ENCODE measurements at places on chromosomes 3 and 15. TPM values are rescaled to one million over a fixed set of nuclear protein-coding genes. Genes with fewer than 3 reads are reported as not detected.

The GPR87 gene
- total RNA-seq = 2.0 TPM

The ALDH1L1 gene
- total RNA-seq = 0.09 TPM

The SCAMP5 gene
- total RNA-seq = 9.3 TPM

The ZNF80 gene
- total RNA-seq = not detected

The HYAL1 gene
- 0.80 TPM for total RNA-seq

The ISLR gene
- total RNA-seq = not detected

The FBN1 gene
- total RNA-seq = 6.5 TPM

The MYEF2 gene
- 21.2 TPM for total RNA-seq

The AP3B2 gene
- total RNA-seq = 0.45 TPM

The EPHB1 gene
- 0.06 TPM for total RNA-seq

The MELTF gene
- total RNA-seq = 75.3 TPM

The IRAK2 gene
- total RNA-seq = 18.3 TPM

The PAQR5 gene
- total RNA-seq = 118 TPM

The ACKR4 gene
- total RNA-seq = not detected

The PEX5L gene
- total RNA-seq = not detected

The C15orf62 gene
- total RNA-seq = 0.16 TPM

The CIAO2A gene
- 108 TPM for total RNA-seq

The NCK1 gene
- 23.2 TPM for total RNA-seq

The IL17RB gene
- total RNA-seq = 1.2 TPM

The AHSG gene
- not detected for total RNA-seq

The REC114 gene
- total RNA-seq = not detected

The ICE2 gene
- total RNA-seq = 34.6 TPM

The CHRM5 gene
- not detected for total RNA-seq

The CCR9 gene
- total RNA-seq = not detected

The GRIP2 gene
- total RNA-seq = 0.52 TPM

The C3orf70 gene
- not detected for total RNA-seq

The RBP2 gene
- not detected for total RNA-seq

The BSN gene
- 0.08 TPM for total RNA-seq

The ALDH1A2 gene
- 0.38 TPM for total RNA-seq

The RASL12 gene
- 0.15 TPM for total RNA-seq

The GUCA1C gene
- total RNA-seq = not detected

The NTRK3 gene
- 27.5 TPM for total RNA-seq

The ADGRG7 gene
- total RNA-seq = not detected

The C3orf49 gene
- not detected for total RNA-seq

The NR1I2 gene
- total RNA-seq = not detected

The TEX55 gene
- not detected for total RNA-seq

The GABRB3 gene
- 59.9 TPM for total RNA-seq

The LTK gene
- total RNA-seq = 0.20 TPM

The RYR3 gene
- total RNA-seq = 0.02 TPM

The LRRC57 gene
- total RNA-seq = 13.9 TPM

The ATP10A gene
- 8.0 TPM for total RNA-seq

The ATP2B2 gene
- 0.13 TPM for total RNA-seq

The UPK1B gene
- total RNA-seq = 13.6 TPM

The RAMAC gene
- 39.4 TPM for total RNA-seq

The ERICH6 gene
- not detected for total RNA-seq

The OXSR1 gene
- total RNA-seq = 41.1 TPM

The SEMA3B gene
- total RNA-seq = 6.6 TPM

The ATOSA gene
- total RNA-seq = 9.8 TPM

Measured in A549 treated with ZK216348 at 1 μM for 4 hours (cell line).